ENCODE measurements at places on chromosomes 5 and 9.

DNA sequence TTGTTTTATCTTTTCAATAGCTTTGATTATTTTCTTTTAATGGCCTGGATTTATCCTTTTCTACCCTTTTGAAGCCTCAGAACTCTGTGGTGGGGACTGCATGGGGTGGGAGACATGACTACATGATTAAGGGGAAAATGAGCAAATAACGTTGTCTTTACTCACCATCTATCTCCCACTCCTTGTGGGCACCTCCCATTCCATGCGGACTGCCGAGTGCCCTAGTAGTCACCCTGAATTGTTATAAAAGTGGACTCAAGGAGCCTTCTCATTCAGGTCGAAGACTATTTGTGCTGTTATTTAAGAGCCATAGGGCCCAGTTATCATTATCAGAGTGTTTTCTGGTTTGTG lies 281.8 kb downstream of the MLLT3 start:
- DNase-seq, result no peak

- DNase-seq, result no peak
Observed at GRCh38 chr5:155587458-155587857, 573.9 kb downstream of the KIF4B start.

DNA sequence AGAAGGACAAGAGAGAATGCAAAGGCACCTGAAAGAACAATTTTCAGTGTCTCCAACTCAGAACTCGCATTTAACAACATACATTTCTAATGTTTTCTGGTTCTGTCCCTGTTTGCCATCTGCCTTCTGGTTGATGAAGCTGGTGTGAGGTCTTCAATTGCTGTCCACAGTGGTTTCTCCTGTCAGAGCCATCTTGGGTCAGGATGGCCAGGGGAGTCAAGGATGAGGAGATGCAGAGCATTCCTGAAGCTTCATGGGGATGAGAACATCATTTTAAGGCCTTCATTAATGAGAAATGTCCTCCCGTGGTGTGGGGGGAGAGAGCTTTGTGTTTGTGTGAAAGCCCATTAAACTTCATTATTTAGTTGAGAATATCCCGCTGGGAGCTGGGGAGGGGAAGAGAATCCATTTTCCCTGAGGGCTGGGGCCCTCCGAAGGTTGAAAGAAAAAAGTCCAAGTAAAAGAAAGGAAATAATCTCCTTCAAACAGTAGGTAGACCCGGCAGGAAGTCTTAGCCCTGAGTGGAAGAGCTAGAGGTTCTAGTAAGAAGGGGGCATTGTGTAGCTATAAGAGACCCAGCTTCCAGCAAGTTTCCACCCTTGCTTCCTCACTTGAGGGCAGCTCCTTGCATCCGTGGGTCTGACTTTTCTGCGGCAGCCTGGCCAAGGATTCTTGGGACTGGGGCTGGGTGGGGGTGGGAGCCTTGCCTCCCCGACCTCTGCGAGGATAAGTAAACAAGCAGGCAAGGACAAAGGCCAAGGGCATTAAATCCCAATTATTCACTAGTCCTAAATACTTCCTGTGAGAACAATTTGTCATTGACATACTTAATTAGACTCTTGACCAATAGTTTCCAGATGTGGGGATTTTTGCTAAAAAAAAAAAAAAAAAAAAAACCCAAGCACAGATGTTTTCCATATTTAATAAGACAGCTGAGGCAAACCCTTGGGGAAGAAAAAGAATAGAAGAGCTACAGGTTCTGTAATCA lies 119.2 kb downstream of the MSX2 start:
- DNase-seq, result peak; percentile 48

- no peak for DNase-seq
Observed at GRCh38 chr5:131482617-131483016, 152.4 kb downstream of the RAPGEF6 start.
